ENCODE measurements at places on chromosomes 1 and 21.

DNA sequence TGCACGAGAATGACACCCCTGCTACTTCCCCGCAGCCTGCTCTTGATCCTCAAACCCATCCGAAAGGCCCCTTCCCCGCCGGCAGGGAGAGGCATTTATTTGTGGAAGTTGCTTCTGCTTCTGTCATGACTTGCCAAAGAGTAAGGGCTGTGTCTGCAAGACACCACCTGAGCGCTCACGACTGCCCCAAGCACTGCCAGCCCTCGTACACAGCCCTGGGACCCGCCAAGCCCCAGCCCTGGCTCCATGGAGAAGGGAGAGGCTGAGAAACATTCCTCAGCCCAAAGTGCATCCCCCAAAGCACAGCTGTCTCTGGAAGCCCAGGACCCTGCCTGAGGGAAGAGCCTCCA, 6.3 kb upstream of the TPRG1L start:
- no peak for DNase-seq

DNA sequence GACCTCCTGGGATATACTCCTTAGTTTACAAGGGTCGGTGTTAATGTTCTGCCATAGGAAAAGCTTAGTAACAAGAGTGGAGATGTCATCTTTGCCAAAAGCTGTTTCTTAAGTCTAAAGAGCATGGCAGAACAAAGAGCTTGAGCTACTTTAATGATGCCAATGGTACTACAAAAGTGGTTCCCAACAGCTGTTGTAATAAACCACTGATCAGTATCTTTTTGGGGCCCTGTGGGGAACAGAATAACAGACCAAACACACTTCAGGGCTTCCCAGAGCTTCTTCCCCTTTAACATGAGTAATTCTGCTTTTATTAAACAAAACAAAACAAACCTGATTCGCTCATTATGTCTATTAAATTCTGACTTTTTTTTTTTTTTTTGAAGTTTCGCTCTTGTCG, 116.3 kb downstream of the NCAM2 start:
- DNase-seq: no peak

DNA sequence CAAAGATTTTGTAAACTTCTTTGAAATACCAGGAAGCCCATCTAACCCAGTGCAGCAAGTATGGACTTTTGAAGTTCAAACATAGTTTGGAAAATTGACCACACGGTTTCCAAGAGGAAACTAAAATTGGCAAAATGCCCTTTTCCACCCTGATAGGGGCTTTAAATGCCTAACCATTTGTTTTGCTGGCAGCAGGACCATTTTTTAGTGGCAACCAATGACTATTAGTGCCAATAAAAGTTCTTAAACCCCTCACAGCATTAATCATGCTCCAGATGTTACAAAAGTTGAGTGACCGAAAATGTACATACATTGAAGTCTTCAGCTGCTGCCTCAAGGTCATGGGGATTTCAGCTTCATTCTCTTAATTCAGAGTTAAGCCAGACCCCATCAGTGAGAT, 46.4 kb upstream of the ENAH start:
- no peak for DNase-seq

DNA sequence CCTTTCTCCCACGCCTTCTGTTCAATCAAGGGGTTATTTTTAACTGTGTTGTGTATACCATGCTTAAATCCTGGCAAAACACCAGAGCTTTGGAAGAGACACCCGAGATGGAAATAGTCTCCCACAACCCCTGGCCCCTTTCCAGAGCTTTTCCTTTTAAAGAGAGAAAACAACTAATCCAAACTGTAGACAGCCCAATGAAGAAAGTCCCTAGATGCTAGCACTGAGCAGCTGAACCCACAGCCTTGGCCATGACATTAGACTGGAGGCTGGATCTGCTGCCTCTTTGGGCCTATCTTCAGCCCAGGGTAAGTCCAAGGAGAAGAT, 64.9 kb upstream of the ARTN start:
- DNase-seq: no peak

GRCh38 chr1:174746024-174746808, 253.5 kb upstream of the CACYBP start:
- DNase-seq: no peak
